HCT116 (cell line): ENCODE measurements at places on chromosomes 11 and 22.
A peak's percentile ranks its signal among the peaks of the same experiment; 100 is the strongest.

DNA sequence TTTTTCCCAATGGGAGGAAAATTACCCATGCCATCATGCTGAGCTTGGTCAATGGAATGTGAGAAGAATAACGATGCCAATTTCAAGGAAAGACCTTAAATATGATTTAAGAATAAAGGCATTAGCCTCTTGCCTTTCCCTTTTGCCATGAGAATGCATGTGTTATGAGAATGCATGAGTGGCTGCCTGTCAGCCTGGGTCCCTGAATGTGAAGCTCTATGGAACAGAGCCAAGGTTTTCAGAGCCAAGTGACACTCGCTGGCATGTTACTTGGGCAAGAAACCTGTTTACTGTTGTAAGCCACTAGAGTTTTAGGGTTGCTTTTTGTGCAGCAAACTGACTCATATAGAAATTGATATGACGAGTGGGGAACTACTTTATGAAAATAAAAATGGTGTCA lies 75.7 kb downstream of the JRKL start:
- no peak overlapping the region for H3K4me3 ChIP-seq
- peaks cover 7% of the 10 kb centered on the region; the same call in 1 of the 2 replicates for H3K4me1 ChIP-seq
- DNase-seq, result no peak
- H3K27me3 ChIP-seq, result peaks cover 4% of the 10 kb centered on the region; the same call in 1 of the 2 replicates
- no peak overlapping the region for H3K27ac ChIP-seq

DNA sequence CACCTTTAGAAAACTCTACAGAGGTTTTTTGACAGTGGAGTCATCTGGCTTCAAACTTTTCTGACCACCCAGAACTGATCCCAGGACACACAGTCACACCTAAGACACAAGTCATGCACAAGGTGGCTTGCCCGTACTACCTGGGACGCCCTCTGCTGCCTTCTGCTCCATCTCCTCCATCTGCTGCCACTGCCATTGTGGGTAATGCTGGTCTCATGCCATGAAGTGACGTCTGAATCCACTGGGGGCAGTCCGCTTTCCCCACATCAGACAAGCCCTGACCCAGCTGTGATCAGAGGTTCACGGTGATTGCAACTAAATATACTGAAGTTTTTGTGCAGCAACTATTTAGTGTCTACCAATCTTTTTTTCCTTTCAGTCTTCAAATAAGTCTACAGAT lies 5.4 kb upstream of the NDUFS8 start:
- no peak overlapping the region for H3K4me3 ChIP-seq
- no peaks in the 10 kb centered on the region for H3K36me3 ChIP-seq
- H3K27ac ChIP-seq, result no peak overlapping the region
- DNase-seq, result no peak

DNA sequence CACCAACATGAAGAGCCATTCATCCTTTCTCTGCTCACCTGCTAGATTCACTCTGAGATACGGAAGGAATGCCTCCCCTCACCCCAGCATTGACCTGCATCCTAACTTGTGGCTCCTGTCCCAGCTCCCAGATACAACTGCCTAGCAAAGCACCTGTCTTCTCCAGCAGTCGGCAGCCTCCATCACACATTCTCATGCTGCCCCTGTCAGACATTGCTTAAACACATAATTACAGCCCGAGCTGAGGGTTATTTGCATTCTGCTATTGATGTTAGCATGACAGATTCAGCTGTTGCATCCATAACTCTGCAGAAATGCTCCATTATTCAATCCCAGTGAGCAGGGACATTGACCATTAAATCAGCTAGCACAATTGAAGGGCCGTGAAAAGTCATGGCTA lies 184.4 kb upstream of the NARS2 start:
- H3K36me3 ChIP-seq, result no peaks in the 10 kb centered on the region
- H3K27ac ChIP-seq, result no peak overlapping the region
- peaks cover 52% of the 10 kb centered on the region for H3K27me3 ChIP-seq
- no peaks in the 10 kb centered on the region for H3K4me1 ChIP-seq
- no peak for DNase-seq

DNA sequence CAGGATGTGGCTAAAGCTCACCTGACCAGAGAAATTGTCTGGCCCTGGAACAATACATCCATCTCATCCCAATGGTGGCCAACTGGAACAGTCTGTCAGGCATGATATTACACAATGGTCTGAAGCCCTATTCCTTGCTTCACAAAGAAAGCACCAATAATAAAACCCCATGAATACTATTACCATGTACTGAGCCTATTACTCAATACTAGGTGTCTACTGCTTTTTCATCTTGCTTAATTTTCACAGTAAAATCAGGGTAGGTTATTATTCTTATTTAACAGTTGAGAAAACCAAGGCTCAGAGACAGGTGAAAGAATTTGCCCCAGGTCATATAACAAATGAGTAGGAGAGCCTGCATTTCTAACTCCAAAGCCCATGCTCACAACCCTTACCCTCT lies 68.9 kb upstream of the CAPRIN1 start:
- H3K36me3 ChIP-seq, result no peaks in the 10 kb centered on the region
- no peak overlapping the region for H3K4me3 ChIP-seq
- H3K27me3 ChIP-seq, result no peaks in the 10 kb centered on the region
- no peak for DNase-seq
- H3K4me1 ChIP-seq, result peaks cover 5% of the 10 kb centered on the region
- H3K27ac ChIP-seq, result no peak overlapping the region

DNA sequence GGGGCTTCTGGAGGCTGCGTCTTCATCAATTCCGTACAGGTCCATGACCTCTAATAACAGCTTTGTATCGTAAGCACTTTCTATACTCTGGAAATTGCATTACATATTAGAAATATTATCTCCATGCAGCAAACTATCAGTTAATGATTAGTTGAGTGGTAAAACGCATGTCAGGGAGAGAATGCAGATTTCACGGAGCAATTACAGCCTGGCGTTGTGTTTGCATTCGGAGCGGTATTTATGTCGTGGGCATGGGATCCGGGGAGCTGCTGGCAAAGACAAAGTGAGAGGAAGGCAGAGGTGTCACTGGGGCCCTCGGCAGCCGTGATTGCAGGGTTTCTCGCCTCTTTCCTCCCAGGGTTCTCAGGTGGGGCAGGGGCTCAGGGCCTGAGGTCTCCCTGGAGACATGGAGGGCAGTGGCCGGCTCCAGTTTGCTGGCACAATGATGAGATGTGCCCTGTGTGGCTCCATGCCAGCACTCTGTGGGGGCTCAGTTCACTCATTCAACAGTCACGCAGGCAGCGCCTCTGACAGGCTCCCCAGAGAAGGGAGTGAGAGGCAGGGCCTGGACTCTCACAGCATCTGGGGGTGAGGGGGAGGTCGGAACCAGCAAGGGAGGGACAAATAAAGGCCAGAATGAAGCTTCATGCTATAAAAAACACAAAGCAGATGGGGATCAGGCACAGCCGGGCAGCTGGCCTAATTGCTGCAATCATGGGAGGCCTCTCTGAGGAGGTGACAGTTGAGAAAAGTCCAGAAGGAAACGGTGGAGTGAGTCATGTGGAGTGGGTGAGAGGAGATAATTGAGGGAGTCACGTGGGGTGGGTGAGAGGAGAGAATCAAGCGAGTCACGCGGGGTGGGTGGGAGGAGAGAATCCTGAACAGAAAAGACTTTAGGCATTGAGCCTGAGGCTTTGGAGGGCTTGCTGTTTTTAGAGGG lies 1002.7 kb downstream of the BRD1 start:
- no peaks in the 10 kb centered on the region for H3K36me3 ChIP-seq
- H3K4me1 ChIP-seq, result no peaks in the 10 kb centered on the region
- no peak for DNase-seq
- H3K27me3 ChIP-seq, result no peaks in the 10 kb centered on the region
- H3K4me3 ChIP-seq, result no peak overlapping the region
- H3K27ac ChIP-seq, result no peak overlapping the region

DNA sequence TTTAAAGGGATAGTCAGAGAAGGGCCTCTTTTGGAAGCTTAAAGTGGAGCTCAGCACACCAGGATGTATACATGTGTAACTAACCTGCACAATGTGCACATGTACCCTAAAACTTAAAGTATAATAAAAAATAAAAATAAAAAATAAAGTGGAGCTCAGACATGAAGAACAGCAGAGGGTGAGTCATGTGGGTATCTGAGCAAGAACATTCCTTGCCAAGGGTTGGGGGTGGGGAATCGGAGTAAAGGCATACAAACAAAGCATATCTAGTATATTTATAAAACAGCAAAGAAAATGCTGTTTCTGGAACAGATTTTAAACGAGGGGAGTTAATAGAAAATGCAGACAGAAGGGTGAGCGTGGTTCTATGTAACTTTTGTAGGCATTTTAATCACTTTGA lies 562.6 kb upstream of the ANO3 start:
- no peaks in the 10 kb centered on the region for H3K4me1 ChIP-seq
- no peak overlapping the region for H3K4me3 ChIP-seq
- no peaks in the 10 kb centered on the region for H3K36me3 ChIP-seq
- no peak for DNase-seq

DNA sequence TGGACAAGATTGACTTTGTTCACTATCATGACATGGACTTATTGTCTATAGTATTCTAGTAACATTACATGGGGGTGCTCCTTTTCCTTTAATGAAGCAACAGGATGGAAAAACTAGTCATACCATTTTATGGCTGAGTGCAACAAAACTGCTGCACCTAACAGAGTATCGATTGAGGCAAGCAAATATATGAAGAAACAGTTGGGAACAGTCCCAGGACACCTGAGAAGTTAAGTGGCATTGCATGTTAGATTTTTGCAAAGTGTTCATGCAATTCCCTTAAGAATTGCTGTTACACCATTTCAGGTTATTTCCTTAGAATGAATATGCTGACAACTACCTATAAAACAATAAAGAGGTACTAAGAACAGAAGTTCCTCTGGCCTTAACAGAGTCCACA lies 541.5 kb upstream of the ANO3 start:
- no peak for DNase-seq
- H3K27ac ChIP-seq, result no peak overlapping the region

DNA sequence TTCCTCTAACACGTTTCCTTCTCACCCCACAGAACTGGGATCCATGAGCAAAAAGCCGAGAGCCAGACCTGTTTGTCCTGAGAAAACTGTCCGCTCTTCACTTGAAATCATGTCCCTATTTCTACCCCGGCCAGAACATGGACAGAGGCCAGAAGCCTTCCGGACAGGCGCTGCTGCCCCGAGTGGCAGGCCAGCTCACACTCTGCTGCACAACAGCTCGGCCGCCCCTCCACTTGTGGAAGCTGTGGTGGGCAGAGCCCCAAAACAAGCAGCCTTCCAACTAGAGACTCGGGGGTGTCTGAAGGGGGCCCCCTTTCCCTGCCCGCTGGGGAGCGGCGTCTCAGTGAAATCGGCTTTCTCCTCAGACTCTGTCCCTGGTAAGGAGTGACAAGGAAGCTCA lies 24.0 kb downstream of the CD5 start:
- no peaks in the 10 kb centered on the region for H3K27me3 ChIP-seq
- H3K4me3 ChIP-seq, result no peak overlapping the region
- H3K4me1 ChIP-seq, result peaks cover 29% of the 10 kb centered on the region
- no peaks in the 10 kb centered on the region for H3K36me3 ChIP-seq
- no peak overlapping the region for H3K27ac ChIP-seq

DNA sequence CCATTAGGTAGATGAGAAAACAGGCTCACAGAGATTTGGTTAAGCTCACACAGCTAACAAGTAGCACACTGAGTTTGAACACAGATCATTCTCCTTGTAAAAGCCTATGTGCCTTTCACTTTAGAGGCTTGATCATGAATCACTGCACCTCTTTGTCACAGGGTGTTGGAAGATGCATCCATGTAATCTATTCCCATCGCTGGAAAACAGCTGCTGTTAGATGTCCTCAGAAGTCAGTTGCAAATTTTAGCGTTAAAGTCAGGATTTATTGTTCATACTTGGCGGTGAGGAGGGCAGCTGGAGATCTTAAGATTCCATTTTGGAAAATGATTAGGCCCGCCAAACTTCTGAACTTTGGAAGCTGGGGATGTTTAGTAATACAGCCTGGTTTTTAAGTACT lies 2.6 kb downstream of the CNTF start:
- DNase-seq, result no peak
- H3K4me3 ChIP-seq, result no peak overlapping the region
- peaks cover 8% of the 10 kb centered on the region for H3K4me1 ChIP-seq
- peaks cover 16% of the 10 kb centered on the region; the same call in 1 of the 2 replicates for H3K36me3 ChIP-seq

GRCh38 chr11:122105044-122105758 lies 10.8 kb downstream of the BLID start:
- no peak overlapping the region for H3K4me3 ChIP-seq
- peak overlapping the region; percentile 70 for H3K27ac ChIP-seq
- H3K27me3 ChIP-seq, result no peaks in the 10 kb centered on the region
- peak; percentile 32 for DNase-seq
- H3K36me3 ChIP-seq, result peaks cover 3% of the 10 kb centered on the region; the same call in 1 of the 2 replicates

DNA sequence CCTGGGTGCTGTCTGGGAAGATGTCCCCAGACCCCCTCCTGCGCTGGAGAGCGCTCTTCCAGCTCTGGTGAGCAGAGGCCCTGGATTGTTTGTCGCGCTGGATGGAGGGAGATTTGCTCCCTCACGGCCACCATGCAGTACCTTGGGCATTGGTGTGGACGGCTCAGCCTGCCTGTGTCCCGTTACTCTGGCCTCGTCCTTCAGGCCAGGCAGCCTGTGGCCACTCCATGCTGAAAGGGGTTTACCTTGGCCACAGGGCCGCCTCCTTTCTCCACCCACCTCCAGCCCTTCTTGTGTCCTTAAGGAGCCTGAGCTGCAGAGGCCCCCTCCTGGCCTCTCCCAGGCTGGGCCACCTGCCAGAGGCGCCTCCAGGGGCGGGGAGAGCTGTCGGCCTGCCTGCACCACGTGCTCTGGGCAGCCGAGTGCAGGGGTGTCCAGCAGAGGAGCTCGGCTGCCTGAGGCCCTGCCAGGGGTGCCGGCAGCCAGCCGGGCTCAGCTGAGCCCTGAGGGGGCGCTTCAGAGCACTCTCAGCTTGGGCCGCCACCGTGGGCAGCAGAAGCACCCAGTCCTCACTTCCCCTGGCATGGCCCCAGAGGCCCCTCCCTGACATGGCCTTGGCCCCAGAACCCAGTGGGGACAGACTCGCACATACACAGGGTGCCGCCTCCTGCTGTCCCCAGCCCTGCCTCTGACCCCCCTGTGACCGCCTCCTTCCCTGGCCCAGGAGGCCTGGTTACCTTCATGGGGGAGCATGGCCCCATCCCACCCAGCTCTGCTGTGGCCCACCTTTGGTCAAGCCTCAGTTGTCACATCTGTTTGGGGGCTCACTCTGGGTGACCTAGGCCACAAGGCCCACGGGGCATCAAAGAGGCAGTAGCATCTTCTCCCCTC lies 3.4 kb downstream of the CCND1 start:
- H3K36me3 ChIP-seq, result peaks cover 29% of the 10 kb centered on the region
- H3K4me1 ChIP-seq, result peaks cover 10% of the 10 kb centered on the region
- DNase-seq, result no peak
- peak overlapping the region; percentile 96 for H3K27ac ChIP-seq
- no peaks in the 10 kb centered on the region for H3K27me3 ChIP-seq

DNA sequence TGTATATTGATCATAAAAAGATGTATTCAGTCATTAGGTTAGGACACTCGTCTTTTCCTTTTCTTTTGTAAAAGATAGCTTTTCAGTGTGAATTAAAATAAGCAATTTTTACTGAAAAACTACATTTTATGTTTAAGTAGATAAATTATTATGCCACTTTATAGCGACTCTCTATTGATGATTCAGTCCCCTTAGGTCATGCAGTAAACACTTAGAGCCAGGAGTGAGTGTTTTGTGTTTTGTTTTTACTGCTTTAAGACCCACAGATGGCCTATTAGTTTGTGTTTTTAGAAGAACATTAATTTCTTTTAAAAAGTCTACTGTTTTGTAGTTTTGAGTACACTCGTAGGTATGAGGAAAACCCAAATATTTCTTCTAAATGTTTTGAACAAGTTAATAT lies 86.6 kb downstream of the YAP1 start:
- H3K27ac ChIP-seq, result no peak overlapping the region
- H3K4me3 ChIP-seq, result no peak overlapping the region
- H3K27me3 ChIP-seq, result no peaks in the 10 kb centered on the region
- no peaks in the 10 kb centered on the region for H3K36me3 ChIP-seq
- no peak for DNase-seq
